ENCODE measurements at places on chromosomes 1 and 21.

- no peak for DNase-seq
Observed at GRCh38 chr1:110533230-110533629, 14.3 kb upstream of the KCNA10 start.

GRCh38 chr1:7493711-7494454 lies 277.2 kb upstream of the VAMP3 start:
- DNase-seq = no peak

- no peak for DNase-seq
Observed at GRCh38 chr1:116203181-116203723, 92.1 kb downstream of the MAB21L3 start.

GRCh38 chr1:91036894-91037829 lies 15.3 kb upstream of the ZNF644 start:
- DNase-seq = no peak

DNA sequence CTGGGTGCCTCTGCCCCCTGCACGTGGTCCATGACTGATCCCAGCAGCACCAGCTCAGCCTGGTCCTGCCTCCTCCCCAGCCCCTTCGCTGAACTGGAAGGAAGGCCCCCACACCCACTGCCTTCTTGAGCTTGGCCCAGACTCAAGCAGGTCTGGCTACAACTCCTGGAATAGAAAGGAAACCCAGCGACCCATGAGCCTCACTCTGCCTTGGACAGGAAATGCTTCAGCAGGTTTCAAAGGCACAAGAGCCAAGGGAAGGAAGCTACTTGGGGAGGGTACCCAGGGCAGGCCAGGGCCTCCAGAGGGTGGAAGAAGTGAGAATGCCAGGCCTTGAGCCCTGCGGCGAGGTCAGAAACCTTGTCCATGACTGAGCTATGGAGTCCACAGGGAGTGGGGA lies 35.9 kb upstream of the RD3 start:
- DNase-seq = no peak
